A172 (cell line): ENCODE measurements at places on chromosomes 16 and 17.

- DNase-seq = no peak
Measured at GRCh38 chr16:53899431-53899830, 195.5 kb downstream of the FTO start.

DNA sequence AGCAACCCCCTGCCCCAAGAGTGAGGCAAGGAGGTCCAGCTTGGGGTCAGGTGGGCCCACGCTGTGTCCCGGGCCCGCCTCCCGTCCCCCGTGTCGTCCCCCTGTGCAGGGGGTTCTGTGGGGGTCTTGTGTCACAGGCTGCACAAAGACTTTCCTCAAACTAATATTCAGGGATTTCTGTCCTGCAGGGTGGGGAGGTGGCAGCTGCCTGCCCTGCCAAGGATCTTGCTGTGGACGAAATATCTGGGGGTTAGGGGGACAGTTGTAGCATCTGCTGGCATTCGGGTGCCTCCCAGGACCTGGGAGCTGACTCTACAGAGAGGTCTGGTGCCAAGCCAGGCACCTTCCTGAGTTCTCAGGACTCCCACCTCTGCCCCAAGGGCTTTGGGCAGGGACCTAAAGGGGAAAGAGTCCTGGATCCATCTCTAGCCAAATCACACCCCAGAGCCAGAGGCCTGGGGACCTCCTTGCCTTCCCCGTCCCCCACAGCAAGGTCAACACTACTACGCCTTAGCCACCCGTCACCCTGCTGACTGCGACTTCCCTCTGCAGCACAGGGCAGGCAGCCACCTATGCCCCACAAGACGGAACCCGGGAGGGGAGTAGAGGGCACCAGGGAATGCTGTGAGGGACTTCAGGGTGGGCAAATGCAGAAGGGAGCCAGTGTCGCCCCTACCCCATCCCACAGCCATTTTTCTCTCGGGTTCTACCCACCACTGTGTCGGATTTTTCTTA, 59.3 kb downstream of the TMEM132E start:
- no peak for DNase-seq

GRCh38 chr17:9557161-9557755, 18.4 kb downstream of the STX8 start:
- DNase-seq = no peak

GRCh38 chr16:17801068-17801467, 330.3 kb upstream of the XYLT1 start:
- DNase-seq = no peak

- DNase-seq = no peak
Measured at GRCh38 chr17:39791111-39791992, 53.6 kb downstream of the GRB7 start.

GRCh38 chr16:3480901-3481695, 14.2 kb downstream of the C16orf90 start:
- peak; percentile 44 for DNase-seq

DNA sequence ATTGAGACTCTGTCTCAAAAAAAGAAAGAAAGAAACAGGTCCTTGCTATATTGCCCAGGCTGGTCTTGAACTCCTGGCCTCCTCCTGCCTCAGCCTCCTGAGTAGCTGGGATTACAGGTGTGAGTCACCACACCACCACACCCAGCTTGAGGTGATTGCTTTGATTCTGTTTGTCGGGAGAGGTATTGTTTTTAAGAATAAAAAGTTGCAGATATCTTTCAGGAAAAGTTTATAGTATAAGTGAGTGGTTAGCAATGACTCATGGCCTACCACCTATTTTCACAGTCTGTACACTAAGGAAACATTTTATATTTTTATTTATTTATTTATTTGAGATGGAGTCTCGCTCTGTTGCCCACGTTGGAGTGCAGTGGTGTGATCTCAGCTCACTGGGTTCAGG, 45.0 kb downstream of the RHOT1 start:
- DNase-seq = peak; percentile 45

GRCh38 chr17:77723909-77724875, 234.3 kb upstream of the TNRC6C start:
- DNase-seq = no peak

DNA sequence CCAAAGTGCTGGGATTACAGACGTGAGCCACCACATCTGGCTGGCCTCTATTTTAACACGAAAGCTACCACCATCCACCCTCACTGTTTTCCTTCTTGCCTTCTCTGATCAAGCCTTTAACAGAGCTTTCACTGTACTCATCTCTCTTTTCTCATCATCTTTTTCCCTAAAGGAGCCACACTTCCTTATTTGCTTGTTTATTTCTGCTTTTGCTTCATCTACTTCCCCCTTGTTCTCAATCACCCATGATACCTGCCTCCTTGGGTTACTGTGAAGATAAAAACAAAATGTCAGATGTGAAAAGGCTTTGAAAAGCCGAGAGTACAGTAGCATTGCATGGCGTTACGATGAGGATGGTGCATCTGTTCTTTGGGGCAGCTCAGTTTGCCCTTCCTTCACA, 79.9 kb downstream of the ZNF18 start:
- DNase-seq = no peak

DNA sequence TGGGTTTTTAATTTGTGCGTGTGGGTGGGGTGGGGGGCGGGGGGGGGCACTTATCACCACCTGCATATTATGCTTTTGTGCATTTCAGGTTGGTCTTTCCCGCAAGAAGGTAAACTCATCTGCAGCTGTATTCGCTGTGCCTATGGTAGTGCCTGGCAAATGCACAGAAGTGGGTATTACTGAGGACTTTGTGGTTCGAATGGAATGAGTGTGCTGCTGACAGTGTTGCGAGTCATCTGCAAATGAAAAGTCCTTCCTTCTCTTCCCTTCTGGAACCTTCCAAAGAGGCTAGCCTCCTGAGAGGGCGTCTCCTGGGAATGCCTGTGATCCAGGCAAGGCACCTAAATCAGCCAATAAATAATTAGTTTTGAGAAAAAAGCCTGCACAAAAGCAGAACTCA, 532.9 kb downstream of the MAF start:
- no peak for DNase-seq

- no peak for DNase-seq
Measured at GRCh38 chr16:10388988-10389387, 3.1 kb downstream of the ATF7IP2 start.

GRCh38 chr17:77320044-77320440, 179.3 kb downstream of the SEC14L1 start:
- no peak for DNase-seq

DNA sequence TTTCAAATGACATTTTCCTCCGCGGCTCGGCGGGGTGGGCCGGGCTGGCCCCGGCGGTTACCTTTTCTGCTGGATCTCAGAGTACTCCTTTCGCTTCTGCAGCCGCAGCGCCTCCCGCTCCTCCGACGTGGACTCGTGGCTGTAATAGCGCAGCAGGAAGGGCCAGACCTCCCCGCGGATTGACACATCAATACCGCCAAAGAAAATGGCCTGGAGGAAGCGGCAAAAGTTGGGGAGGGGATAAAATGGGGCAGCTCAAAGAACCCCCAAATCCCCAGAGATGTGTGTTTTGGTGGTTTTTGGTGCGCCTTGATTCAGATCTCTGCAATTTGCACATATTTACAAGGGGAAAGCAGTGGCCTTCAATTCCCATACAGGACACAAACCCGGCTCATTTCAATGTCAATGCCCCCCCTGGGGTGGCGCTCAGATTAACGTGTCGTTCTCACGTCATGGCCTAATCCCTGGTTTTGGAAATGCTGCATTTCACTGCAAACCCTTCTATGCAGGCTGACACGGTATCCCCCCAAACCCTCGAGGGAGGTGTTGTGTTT, 85.9 kb downstream of the TBC1D16 start:
- DNase-seq = no peak

GRCh38 chr16:83606486-83607030, 201.2 kb upstream of the HSBP1 start:
- no peak for DNase-seq

- no peak for DNase-seq
Measured at GRCh38 chr16:66534376-66534799, 15.5 kb downstream of the TK2 start.

- DNase-seq = no peak
Measured at GRCh38 chr17:43945074-43945829, 3.0 kb upstream of the PPY start.

DNA sequence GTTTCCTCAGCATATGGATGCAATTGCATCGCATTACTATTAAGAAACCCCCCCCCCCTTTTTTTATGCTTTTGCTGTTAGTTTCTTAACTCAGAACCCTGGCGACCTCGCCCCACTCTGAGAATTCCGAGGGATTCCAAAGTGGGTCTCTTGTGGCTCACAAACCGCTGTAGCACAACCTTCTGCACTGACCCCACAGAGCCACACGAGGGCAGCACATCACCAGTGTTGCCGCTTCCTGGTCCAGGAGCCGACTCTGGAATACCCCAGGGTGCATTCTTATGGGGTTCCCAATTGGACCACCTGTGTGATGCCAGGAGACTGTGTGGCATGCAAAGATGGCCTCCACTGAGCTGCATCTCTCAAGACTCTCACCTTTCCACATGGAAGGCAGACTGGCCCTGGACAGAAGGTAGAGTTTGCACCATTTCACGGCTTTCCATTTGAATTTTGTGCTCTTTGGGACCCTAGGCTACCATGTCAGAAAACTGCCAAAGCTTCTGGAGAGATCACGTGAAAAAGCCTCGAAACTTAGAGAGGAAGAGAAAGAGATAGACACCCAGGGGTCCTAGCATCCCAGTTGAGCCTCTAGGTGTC, 432.7 kb upstream of the ASIC2 start:
- peak; percentile 37 for DNase-seq
